ENCODE measurements at places on chromosomes 6 and 20.

DNA sequence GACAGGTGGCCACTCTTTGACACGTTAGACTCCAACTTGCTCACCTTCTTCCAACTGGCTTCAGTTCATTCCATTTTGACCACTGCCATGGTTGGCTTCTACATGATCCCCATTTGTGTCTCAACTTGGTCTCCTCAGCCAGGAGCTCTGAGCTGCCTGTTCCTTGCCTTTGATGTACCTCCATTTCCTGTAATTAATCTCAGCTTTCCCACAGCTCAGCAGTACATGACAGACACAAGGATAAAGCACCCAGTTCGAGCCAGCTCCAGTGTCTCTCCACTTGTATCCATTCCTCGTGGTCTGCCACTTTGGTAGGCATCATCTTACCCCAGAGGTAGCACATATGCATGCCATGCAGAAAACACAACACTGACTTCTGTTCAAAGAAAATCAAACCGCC is 161.0 kb downstream of the TSHZ2 start:
- DNase-seq, result no peak

GRCh38 chr6:19562468-19562867 is 274.7 kb upstream of the ID4 start:
- no peak for DNase-seq

- no peak for DNase-seq
Observed at GRCh38 chr6:166739976-166740318, 112.9 kb upstream of the RPS6KA2 start.

DNA sequence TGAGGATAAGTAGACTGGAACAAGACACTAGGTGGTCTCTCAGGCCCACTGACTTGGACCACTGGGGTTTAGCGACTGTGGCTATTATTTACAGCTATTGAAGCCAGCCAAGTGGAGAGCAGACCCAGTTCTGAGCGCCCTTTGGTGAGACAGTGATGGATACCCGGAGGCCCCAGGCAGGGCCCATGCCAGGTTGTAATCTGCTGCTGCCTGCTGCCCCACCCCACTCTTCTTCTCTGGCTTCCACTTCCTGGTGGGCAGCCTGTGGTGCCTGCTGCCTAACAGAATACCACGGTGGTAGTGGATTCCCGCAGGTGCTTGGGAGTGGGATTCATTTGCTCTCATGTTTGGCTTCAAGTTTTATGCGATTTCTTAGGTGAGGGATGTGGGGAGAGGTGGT is 570 bp downstream of the RAB44 start:
- no peak for DNase-seq

- no peak for DNase-seq
Observed at GRCh38 chr20:1809131-1809572, 86.1 kb upstream of the SIRPA start.

DNA sequence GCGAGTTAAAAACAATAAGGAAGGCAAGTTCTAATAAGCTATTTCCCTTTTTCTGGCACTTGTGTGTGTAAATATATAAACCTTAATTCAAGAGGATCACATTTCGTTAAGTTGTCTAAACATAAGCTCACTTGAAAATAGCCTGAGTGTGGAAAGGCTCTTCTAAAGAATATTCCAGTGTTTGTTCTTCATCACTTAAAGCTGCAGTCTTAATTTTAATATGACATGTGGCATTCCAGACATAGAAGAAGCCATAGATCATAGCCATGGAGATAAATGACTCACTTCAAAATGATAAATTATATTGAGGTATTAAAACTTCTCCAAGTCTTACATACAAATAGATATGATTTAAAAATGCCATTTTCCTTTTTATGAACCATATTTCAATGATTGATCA is 42.1 kb downstream of the IYD start:
- DNase-seq, result no peak

DNA sequence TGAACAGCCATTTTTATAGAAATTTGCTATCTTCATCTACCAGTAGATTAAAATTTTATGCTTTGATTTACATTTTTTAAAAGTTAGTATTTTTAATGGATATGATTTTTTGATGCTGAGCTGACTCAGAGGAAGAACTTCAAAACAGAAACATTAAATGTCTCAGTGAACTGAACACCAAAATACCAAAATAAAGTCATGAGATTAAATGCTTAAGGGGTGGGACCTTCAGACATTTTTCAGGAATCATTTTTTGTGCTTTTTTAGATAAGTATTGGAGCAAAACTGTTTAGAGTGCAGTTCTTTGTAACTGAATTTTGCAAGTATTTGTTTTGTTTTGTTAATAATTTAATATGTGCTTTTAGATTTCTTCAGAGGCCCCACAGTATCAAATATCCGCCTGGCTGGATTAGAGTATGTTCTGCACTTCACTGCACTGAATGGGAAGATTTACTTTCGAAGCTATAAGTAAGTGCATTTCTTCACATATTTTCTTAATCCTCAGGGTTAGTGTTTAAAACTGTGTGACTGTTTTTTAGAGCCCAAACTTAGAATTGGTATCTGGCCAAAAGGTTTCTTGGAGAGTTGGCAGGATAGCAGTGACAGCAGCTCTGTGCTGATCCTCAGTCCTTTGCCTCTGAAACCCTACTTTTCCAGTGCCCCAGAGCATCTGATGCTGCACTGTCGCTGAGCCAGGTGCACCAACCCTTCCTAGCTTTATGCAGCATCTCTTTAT is 33.7 kb downstream of the RPF2 start:
- DNase-seq, result no peak

GRCh38 chr20:8144282-8145245 is 12.5 kb downstream of the PLCB1 start:
- no peak for DNase-seq

DNA sequence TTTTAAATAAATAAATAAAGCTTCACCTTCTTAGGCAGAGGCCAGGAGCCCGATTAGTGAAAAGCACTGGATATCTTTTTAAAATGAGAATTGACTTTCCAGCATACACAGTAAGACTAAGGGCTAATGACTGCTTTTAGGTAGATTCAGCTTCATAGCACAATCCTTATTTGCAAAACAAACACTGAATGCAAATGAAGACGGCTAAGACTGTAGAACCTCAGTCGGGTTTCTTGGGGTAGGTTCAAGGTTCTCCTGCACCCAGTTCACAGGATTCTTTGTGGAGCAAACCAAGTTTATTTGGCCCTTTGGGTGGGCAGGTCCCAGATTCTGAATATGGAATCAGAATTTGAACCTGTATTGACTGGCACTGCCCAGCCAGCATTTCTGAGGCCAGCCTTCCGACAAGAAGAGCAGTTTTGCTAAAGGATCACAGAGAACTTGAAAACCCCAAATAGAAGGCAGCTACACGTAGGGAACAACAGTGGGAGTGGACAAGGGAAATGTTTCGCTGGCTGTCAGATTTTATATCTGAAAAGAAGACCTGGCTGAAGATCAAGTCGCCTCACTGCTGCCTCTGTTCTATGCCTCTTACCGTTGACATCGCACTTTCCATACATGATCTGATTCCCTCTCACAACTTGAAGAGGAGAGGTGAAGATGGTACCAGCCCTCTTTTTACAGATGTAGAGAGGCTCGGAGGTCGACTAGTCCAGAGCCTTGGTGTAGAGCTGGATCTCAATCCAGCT is 8.2 kb downstream of the TRERF1 start:
- DNase-seq, result no peak

GRCh38 chr20:22429175-22430153 is 154.9 kb downstream of the FOXA2 start:
- DNase-seq, result no peak

DNA sequence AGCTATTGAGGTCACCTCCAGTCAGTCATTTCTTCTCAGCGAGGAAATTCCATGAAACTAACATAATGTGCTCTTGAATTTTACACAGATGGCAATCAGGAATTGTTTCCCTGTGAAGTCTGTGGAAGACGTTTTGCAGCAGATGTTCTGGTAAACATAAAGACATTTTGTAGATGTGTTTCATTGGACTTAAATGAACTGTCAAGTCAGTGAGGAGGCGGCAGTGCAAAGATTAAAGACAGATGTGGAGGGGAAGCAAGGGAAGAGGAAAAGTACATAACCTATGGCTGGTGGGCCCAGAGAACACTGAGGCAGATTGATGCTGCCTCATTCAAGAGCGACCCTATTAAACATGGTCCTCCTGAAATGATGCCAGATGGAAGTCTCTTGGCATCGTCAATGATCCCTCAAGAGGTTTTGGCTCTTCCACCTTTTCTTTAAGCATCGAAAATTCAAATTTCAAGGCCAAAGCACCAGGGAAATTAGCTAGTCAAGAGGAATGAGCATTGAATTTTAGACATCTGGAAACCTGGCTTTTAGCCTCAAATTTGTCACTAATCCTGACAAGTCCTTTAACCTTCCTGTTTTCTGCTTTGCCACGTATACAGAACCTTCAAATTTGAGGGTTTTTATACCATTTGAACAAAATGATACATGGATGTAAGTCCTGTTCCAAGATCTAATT is 20.1 kb downstream of the ZC2HC1B start:
- no peak for DNase-seq

GRCh38 chr6:135018941-135019340 is 35.7 kb downstream of the HBS1L start:
- DNase-seq, result no peak

GRCh38 chr6:14207448-14207847 is 89.9 kb downstream of the CD83 start:
- no peak for DNase-seq

DNA sequence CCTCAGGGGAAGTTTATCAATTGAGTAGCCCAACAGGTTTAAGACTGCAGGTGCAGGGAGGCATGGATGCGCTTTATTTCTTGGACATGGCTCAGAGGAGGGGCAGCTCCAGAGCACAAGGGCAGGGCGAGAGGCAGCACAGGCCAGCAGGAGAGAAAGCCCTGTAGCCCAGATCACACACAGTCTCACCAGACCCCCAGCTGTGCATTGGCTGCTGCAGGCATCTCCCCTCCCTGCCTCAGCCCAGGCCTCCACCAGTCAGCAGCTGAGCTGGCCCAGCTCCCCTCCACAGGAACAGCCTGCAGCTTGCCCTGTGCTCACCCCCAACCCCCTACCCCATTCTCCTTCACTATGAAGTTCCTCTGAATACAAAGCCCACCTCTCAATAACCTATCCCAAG is 24.7 kb downstream of the MRPL14 start:
- DNase-seq, result no peak

GRCh38 chr6:156867121-156867520 is 89.9 kb downstream of the ARID1B start:
- no peak for DNase-seq

DNA sequence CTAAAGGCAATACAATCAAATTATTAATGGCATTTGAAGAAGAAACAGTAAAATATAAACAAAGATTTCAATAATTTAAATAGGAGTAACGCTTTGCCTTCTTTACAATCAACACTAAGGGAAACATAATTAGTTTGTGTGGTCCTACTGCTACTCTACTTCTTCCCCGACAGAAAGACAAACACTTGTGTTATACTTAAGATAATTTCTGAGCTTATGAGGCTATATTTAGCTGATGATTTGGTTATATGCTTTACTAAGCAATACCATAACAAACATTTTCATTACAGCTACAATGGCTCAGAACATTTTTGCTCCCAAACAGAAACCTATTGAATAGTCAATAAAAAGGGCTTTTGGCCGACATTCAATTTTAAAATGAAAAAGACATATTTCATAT is 1217.2 kb upstream of the GJE1 start:
- no peak for DNase-seq

GRCh38 chr20:24739746-24740145 is 209.3 kb upstream of the CST7 start:
- DNase-seq, result no peak

DNA sequence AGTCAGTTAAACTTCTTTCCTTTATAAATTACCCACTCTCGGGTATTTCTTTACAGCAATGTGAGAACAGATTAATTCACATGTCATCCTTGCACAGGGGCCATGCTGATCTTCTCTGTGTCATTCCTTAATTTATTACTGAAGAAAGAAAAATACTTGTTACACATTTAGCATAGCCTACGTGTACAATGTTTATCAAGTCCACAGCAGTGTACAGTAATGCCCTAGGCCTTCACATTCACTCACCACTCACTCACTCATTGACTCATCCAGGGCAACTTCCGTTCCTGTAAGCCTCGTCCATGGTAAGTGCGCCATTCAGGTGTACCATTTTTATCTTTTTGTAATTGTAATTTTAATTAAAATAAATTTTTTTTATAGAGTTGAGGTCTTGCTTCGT is 73.6 kb downstream of the RSPH3 start:
- no peak for DNase-seq

DNA sequence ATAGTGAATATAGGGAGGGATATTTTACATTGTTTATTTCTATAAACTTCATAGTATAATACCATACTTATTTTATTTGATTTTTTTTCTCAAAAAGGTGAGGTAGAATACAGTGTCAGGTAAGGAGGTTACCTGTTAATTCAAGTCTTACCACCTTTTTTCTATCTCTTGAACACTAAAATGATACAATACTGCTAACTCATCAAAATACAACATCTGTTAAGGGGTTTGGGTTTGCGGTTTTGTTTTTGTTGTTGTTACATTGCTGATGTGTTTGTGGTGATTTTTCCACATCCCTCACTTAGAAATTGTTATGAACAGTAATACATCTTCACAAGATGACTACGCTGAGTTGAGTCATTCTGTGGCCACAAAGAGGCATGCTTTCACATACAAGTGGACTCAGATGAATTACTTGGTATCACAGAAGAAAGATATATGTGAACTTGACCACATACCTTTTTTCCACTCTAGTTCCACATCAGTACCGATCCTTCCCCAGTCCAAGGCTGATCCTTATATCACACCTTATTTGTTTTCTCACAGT is 139.4 kb upstream of the ID4 start:
- DNase-seq, result no peak

GRCh38 chr20:48930878-48931277 is 9.4 kb downstream of the ARFGEF2 start:
- no peak for DNase-seq

DNA sequence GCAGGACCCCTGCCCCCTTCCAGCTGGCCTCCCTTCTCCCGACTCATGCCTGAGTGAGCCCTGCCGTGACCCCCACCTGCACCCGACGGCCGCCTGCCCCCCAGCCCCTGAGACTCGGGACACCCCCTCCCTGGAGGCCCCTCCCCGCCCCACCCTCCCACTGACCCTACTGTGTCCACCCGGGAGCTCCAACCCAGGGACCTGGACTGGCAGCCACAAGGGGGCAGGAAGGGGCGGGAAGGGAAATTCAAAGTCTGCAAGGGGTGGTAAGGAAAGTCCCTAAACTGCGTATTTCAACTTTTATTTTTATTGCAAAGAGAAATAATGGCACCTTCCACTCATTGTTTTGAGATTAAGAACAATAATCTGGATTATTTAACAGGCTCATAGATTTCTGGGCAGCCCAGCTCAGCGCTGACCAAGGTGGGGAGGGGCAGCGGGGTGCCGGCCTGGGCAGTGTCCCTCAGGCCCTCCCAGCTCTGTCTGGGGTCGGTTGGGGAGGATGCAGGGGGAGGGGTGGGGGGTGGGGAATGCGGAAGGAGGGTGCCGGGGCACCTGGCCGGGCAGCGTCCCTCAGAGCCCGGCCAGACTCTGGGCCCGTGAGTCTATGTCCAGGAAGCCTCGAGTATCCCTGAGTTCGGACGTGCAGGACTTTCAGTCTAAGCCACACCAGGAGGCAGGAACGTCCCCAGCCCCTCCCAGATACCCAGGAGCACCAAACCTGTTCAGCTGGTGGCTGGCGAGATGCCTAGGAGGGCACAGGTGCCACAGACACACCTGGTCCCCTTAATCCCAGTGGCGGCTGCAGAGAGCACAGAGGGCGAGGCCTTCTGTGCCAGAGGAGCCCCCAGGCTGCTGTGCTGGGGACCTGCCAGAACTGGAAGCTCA is 1.3 kb upstream of the PTK6 start:
- DNase-seq, result no peak

GRCh38 chr20:60754856-60755255 is 497.2 kb upstream of the CDH4 start:
- no peak for DNase-seq
